ENCODE measurements at places on chromosomes 2 and 18. TPM values are rescaled to one million over a fixed set of nuclear protein-coding genes. Genes with fewer than 3 reads are reported as not detected.

DNA sequence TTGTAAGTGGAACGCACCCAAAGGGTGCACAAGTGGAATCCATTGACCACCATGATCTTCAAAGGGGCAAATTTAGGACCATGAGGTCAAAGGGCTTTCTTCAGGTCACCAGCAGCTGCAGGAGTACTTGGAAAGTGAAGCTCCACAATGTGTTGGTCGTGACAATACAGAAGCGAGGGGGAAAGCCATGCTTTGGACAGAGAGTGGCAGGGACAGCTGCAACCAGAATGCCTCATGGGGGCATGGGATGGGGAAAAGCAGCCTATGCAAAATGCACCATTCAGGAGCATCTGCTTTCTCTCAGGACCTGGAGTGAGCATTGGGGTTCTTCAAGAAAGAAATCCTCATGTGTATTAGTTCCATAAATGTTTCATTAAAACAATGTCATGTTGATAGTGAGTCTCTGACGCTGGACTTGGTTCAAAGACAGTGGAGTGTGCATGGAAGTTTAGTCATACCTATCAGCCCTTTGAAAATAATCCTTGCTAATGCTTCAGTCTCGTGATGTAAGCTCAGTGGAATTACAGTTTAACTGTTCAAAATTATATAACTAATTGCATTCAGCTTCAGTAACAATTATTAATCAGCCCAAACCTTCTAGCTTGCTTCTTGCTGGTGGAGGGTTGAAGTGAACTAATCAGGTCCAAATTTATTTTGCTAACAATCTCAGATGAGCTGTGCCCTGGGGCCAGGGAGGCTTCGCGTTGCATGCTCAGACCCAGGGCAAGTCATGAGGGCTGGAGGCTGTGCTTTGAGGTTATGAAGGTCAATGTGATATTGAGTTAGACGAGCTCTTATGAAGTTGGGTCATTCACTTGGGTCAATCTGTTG is 41.6 kb downstream of the ACKR3 start:
- no peaks in the 10 kb centered on the region for H3K36me3 ChIP-seq
- DNase-seq = no peak
- H3K27ac ChIP-seq = no peak overlapping the region
- no peak overlapping the region for H3K4me3 ChIP-seq

DNA sequence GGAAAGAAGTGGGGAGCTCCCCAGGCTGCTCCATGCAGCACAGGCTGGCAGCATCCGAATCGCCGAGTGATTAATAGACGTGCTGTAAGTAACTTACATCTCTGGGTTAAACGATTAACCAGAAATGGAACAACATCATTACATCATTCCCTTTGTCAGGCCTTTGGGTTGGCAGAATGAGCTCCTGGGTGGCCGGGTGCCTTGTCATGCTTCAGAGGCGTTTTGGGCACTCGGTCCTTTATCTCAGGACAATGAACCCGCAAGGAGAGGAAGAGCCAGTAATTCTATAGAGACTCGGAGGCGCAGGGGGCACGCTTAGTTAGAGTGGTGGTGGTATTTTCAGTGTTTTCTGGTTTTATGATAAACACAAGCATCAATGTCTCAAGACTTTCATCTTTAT is 146.9 kb upstream of the TPO start:
- H3K27me3 ChIP-seq = peaks cover 2% of the 10 kb centered on the region
- H3K27ac ChIP-seq = no peak overlapping the region
- no peaks in the 10 kb centered on the region for H3K4me1 ChIP-seq
- no peaks in the 10 kb centered on the region for H3K36me3 ChIP-seq

The SMAD2 gene
- 119 TPM for total RNA-seq

DNA sequence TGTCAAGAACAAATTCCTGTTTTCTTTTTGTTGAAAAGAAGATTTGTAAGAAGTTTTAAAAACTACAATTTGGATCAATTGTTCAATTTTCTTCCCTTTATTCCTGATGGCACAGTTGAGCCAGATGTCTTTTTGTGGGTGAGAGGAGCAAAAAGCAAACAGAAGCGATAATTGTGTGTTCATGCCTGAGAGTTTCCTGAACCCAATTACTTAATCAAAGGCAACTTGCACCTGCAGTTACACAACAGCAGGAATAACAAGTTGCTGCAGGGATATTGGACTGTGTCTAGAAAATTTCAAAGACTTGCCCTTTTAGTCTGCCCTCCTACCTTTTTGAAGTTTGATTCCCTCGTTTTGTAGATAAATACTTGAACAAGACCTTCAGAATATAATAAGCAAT is 383.6 kb downstream of the DSEL start:
- H3K36me3 ChIP-seq = no peaks in the 10 kb centered on the region
- no peaks in the 10 kb centered on the region for H3K4me1 ChIP-seq
- no peak overlapping the region for H3K27ac ChIP-seq
- no peak overlapping the region for H3K4me3 ChIP-seq

The CDCA7 gene
- total RNA-seq = 81.5 TPM

DNA sequence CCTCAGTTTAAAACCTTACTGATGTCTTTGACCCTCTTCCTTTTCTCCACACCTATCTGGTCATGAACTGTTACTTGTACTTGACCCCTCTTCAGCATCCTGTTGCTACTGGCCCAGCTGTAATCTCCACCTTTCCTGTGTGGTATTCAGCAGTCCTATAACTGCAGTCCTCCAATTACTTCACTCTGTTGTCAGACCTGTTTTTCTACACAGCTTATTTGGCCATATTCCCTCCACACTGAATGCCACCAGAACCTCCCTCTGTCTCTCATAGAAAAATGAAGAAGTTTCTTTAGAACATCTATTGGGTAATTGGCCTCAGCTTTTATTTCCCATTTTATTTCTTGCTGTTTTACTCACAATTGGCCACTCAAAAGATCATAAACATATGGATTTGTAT is 155.4 kb downstream of the ASXL3 start:
- no peaks in the 10 kb centered on the region for H3K27me3 ChIP-seq
- H3K27ac ChIP-seq = no peak overlapping the region
- H3K4me1 ChIP-seq = no peaks in the 10 kb centered on the region
- DNase-seq = no peak
- H3K4me3 ChIP-seq = no peak overlapping the region

The MPPE1 gene
- 61.1 TPM for total RNA-seq

All from activated naive CD8-positive, alpha-beta T cell treated with anti-CD3 and anti-CD28 coated beads, Interleukin-2, amount 10 ng/mL, durations not matched to agents 7 days and 5 days (primary cell).